ENCODE measurements at places on chromosomes 1 and 21.

DNA sequence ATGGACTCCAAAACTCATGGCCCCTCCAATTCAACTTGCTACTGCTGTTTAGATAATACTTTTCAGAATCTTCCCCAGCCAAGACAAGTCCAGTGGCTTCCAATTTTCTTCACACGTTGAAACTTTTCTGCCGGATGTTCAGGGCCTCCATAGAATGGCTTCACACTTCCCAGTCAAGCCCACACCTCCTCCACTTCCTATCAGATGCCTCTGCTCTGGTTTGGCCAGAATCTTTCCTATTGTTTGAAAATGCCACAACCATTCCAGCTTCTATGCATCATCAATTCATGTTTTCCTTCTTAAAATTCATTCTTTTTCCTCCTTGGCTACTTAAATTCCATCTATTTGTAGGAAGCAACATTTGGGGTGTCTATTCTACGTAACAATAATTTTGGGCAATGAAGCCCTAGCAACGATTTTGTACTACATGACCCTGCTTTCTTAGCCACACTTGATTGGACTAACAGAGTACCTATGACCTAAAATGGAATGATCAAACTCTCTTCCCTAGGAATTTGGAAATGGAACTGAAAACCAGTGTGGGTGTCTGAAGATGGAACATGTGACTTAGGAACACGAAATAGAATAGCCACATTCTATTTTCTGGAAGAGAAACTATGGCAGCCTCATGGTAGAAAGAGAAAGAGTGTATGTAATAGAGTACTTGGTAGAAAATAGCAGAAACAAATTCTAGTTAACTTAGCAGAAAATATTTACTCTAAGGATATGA, 74.1 kb upstream of the CNIH3 start:
- DNase-seq = no peak

GRCh38 chr1:117447661-117448060, 80.4 kb downstream of the MAN1A2 start:
- no peak for DNase-seq

DNA sequence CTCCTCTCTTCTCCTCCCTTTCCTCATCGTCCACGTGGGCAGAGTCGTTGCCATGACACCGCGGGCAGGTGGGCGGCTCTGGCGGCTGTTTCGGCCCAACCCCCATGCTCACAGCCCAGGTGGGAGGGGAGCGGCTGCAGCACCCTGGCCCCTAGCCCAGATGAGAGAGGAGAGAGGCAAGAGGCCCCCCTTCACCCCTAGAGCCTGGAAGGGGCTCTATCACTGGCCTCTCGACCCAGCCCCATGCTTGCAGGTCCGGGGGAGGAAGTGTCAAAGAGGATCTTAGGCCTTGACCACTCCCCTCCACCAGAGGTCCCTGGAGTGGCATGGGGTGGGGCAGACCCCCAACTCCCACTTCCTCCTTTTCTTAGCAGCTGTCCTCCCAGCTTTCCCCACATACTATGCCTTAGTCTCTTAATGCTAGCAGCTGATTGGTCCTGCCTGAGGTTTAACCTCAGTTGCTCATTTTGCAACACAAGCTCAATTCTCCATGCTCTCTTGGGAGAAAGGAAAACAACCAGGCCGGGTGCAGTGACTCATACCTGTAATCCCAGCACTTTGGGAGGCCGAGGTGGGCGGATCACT, 10.4 kb downstream of the DLGAP3 start:
- no peak for DNase-seq

- no peak for DNase-seq
These were observed 33.5 kb downstream of the KCNC4 start for GRCh38 chr1:110243574-110243973.

DNA sequence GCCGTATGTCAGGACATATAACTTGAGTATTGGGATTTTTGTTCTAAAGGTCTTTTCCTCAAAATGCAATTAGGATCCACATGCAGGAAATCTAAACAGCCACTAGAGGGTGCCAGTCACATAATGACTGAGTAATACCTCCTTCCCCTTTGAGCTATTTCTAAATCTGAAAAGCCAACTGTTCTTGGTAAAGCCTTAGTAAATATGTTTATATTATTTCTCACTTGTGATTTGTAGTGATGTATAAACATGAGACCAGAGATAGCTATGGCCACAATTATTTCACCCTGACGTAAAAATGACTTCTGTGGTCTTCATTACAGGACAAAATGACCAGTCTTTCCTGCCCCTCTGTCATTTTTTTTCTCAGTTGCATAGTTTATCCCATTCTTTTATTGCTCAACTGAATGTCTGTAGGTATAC, 41.0 kb upstream of the DR1 start:
- DNase-seq = peak; percentile 45

- no peak for DNase-seq
These were observed 491 bp downstream of the PER3 start for GRCh38 chr1:7784492-7785071.

Measured in D341Med (cell line).